Smooth muscle cell of the pulmonary artery (primary cell): ENCODE measurements at places on chromosomes 11 and 22. TPM values are rescaled to one million over a fixed set of nuclear protein-coding genes. Genes with fewer than 3 reads are reported as not detected.

The LSP1 gene
- 0.66 and 4.7 TPM in 2 replicates for total RNA-seq

The LARGE2 gene
- total RNA-seq, result not detected in 2 replicates

The HBG1 gene
- not detected in 2 replicates for total RNA-seq

The LAYN gene
- 21.2 and 35.2 TPM in 2 replicates for total RNA-seq

The MRGPRX4 gene
- total RNA-seq, result not detected in 2 replicates

The NUP160 gene
- total RNA-seq, result 37.0 and 44.4 TPM in 2 replicates

The PATE4 gene
- not detected in 2 replicates for total RNA-seq

The KRTAP5-11 gene
- total RNA-seq, result not detected in 2 replicates

The FOLH1 gene
- 0.65 TPM in 1 of 2 replicates, not detected in the other for total RNA-seq

The TRIM29 gene
- total RNA-seq, result 0.20 and 0.33 TPM in 2 replicates
